ENCODE measurements at places on chromosomes 6 and 20.

DNA sequence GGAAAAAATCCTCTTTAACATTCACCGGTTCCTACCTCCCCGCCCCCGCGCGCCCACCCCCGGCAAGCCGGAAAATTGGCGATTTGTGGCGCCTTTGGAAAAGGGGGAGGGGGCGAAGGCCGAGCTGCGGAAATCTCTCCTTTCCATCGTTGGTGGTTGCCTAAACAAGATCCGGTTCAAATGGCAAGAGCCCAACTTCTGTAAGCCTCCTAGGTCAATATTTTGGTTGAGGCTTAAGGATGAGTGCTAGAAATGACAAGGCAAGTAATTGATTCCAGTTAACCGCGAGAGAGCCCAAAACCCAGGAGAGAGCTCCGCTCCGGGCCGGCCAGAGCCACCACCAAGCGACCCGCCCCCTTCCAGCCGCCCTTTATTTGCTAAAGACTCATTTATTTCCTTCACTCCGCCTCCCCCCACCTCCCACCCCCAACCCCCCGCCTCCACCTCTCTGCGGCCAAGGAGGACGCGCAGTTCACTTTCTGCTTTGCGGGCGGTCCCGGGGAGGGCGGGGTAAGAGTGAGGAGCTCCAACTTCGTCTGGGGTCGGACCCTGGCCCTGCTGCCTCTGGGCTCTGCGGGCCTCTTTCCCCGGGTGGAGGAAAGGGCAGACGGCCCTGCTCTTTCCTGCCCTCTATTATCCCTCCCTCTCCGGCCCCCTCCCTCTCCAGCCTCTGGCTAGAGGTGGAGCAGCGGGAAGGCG is 838 bp upstream of the NKX2-2 start:
- no peak for DNase-seq

DNA sequence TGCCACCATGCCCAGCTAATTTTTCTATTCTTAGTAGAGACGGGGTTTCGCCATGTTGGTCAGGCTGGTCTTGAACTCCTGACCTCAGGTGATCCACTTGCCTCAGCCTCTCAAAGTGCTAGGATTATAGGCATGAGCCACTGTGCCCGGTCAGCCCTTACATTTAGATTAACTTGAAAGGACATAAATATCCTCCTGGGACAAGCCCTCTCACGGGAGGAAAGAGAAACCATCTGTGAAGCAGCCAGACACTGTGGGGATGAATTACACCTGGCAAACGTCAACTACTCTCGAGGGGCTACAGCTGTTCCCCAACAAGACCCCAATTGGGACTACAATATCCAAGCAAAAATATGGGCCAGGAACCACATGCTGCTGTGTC is 32.7 kb upstream of the SAMHD1 start:
- no peak for DNase-seq

GRCh38 chr6:340991-341827 is 48.9 kb downstream of the DUSP22 start:
- DNase-seq = no peak

- peak; percentile 20 for DNase-seq
Observed at GRCh38 chr20:5215672-5216304, 89.0 kb downstream of the CDS2 start.

- DNase-seq = no peak
Observed at GRCh38 chr6:162964488-162965140, 236.8 kb downstream of the PACRG start.

GRCh38 chr6:152085451-152085921 is 278.0 kb downstream of the ESR1 start:
- DNase-seq = no peak

Measured in caudate nucleus (tissue), 63 donors.